Activated CD4-positive, alpha-beta T cell treated with anti-CD3 and anti-CD28 coated beads for 24 hours (primary cell): ENCODE measurements at places on chromosomes 7 and 10.

GRCh38 chr7:27991006-27991528, 189.5 kb downstream of the JAZF1 start:
- no peak for DNase-seq

DNA sequence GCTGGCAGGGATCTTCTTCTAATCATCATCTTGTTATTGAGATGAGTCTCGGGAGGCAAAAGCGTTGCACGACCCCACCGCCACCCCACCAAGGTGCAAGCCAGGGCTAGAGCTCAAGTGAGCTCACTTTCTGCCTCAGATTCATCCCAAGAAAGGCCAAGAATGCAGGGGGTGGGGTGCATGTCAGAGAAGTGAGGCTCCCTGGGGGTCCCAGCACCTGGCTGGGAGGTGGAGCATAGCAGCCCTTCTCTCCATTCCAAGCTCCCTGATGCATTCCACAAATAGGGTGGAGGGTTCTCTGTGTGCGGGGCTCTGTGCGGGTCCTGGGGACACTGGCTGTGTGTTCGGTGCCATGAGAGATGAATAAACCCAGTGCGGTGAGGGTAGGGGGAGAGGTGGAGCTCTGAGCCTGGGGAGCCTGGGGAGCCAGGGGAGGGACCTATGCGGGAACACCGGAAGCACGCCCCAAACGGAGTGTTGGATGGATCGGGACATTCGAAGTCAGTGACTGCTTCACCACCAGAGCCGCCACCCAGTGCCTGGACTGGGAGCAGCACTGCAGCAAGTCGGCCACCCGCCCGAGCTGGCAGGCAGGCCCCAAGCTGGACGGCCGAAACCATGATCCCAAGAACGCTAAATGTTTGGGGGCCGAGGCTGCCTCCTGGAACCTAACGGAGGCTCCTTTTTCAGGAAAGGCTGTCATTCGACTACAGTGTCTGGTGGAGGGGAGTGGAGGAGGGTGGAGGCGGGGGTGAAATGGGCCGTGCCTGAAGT, 17.9 kb upstream of the HMX3 start:
- DNase-seq: no peak

DNA sequence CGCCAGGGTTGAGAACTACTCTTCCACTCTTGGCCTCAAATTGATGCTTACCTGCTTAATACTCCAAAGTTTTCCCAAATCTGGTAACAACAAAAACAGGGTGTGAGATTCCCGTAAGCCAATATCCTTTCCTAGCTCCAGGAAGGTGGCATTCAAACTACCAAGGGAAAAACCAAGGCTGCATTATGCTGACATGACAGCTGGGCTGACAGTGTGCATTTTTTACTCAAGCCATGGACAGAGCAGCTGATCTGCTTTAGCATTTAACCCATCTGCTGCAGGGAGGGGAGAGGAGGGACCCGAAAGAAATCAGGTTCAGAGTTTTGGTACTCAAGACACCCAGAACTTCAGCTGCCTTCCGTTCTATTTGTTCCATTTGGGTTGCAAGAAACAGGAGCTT, 49.8 kb upstream of the RAPGEF5 start:
- DNase-seq: no peak

- no peak for DNase-seq
These were observed 132.7 kb downstream of the TAX1BP1 start for GRCh38 chr7:27872356-27873275.
